Aorta (tissue), 5 donors: ENCODE measurements at places on chromosomes 6 and 20. TPM values are rescaled to one million over a fixed set of nuclear protein-coding genes. Genes with fewer than 3 reads are reported as not detected.

The PRICKLE4 gene
- total RNA-seq: 3.5 TPM

The HLA-DQA2 gene
- total RNA-seq: 18.5 TPM

DNA sequence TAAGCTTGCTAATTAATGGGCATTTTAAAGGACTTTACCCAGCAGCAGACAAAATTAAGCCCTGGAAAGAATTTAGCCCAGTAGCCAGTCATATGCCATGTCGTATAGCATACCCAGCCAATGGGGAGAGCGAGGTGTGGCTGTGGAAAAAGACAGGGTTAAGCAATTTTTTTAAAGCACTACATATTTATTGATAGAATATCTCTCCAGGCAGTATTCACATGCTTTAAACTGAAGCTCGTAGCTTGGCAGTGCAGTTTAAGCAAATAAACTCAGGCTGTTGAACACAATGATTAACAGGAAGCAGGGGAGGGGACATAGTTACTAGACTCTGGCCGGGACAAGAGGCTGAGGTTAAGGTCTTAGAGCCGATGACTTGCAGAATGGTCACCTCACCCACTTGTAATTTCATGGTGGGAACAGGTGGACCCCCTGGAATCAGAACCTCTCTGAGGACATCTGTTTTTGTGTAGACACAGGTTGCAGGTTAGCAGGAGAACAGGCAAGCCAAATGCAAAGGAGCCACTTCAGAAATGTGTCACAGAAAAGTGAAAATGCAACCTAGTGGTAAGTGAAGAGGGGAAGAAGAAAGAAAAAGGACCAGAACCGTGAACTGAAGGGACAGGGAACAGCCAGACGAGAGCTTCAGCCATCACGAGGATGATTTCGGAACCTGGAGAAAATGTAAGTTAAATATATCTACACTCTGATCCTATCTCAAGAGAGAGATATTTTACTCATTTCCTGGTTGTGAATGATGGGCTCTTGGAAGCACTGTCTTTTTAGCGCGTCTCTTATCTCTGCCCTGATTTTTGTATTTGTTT is 7.2 kb downstream of the GCNT2 start:
- no peak for DNase-seq

- DNase-seq: no peak
Measured at GRCh38 chr20:8427419-8428040, 295.5 kb downstream of the PLCB1 start.

DNA sequence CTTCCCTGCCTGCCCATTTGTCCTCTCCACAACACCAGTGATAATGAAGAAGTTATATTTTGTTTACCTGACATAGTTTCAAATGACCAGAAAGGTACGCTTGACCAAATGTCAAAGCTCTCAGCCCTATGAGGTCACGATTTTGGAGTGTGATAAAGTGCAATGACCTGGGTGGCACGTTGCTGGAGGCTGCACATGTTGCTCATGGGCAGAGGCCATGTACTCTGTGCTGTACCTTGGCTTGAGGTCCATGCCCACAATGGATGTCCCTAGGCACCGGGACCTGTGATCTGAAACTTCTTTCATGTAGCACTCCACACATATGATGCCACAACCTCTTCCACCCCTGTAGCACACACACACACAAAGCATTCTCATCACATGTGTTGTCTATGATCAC is 164.0 kb upstream of the HEY2 start:
- DNase-seq: no peak

GRCh38 chr6:161238500-161238899 is 35.4 kb downstream of the AGPAT4 start:
- no peak for DNase-seq

DNA sequence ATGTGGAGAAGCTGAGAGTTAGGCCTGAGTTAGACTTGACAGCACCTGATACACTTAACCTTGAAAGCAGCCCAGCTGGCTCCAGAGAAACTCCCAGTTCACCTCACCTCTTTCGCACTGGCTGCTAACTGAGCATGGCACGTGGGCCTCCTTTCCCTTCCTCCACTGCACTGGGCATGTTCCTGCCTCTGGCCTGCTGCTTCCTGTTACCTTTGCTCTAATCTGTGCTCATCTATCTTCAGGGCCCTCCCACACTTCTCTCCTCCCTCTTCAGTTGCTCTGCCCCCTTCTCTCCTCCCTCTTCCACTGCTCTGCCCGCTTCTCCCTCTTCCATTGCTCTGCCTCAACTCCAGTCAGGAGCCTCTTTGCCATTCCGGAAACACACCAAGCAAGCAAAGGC is 13.7 kb upstream of the UBE2V1 start:
- no peak for DNase-seq

- DNase-seq: peak; percentile 86
Measured at GRCh38 chr6:90098001-90098531, 198.6 kb downstream of the BACH2 start.

The SSTR4 gene
- not detected for total RNA-seq

The ULBP2 gene
- total RNA-seq: 0.66 TPM

DNA sequence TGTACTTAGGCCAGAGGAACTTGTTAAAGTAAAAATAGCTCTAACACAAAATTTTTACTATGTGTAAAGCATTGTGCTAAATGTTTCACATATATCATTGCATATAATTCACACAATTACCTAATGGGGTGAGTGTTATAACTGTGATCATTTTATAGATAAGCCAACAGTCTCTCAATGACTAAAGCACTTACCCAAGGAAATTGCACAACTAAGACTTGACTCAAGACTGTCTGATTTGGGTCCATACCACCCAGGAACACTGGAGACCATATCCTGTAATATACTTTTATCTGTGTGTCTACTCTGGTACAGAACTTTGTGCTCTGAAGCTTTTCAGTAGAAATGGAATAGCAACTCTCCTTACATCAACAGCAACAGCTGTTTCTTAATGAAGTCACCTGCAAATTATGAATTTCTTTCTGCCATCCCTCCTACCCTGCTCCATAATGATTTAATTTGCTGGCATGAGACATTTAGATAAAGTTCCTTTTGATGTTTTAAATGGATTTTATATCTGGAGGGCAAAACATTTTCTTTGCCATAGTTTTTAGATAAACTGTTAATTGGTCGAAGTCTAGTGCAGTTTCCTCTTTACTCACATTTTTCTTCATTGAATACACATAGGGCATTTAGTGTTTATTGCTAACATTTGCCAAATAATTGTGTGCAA is 47.5 kb downstream of the TSPYL4 start:
- DNase-seq: no peak

The LIN28B gene
- not detected for total RNA-seq

- no peak for DNase-seq
Measured at GRCh38 chr6:27250277-27251111, 3.0 kb downstream of the PRSS16 start.

The ZBTB46 gene
- 22.7 TPM for total RNA-seq

DNA sequence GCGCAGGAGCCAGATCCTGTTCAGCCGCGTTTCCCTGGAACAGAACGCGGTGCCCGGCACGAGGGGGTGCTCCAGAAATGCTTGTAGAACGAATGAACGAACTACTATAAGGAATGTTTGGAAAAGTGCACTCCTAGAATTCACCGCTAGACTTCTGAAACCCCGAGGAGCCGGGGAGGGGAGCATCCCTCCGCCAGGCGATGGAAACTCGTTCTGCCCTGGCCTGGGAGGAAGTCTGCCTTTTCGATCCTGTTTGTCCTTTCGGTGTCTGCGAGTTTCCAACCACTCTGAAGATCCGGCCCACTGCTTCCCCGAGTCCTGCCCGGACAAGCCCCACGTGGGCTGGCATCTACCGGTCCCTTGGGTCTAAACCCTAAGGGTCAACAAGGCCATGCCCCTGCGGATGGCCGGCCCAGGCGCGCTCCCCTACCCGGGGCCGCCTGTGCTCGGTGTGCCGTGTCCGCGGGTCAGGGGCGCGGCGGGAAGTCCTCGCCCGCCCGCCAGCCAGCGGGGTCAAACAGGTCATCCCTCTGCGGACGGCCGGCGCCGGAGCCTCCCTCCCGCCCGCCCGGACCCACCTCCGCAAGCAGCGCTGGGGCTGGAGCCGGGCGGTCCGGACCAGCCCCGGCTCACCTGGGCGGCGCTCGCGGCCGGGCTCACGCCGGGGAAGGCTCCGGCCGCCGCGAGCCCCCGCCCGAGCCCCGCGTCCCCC is 526 bp downstream of the SULF2 start:
- DNase-seq: peak; percentile 69

The PRKN gene
- total RNA-seq: 9.0 TPM

DNA sequence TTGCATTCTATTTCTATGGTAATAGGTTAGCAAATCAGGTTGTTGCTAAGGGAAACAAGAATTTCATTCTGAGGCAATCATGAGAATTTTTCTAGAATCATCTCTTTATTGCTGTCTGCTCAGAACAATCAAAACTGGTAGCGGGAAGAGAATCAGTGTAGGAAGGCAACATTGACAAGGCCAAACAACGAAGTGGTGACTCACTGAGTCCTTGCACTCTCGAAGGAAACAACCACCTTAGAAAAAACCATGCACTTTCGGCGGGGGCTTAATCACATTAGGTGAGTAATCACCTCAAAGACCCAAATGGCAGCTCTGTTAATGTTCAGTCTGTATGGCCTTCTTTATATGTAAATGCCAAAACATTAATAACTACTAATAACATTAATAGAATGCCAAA is 78.8 kb upstream of the MAP7 start:
- no peak for DNase-seq

DNA sequence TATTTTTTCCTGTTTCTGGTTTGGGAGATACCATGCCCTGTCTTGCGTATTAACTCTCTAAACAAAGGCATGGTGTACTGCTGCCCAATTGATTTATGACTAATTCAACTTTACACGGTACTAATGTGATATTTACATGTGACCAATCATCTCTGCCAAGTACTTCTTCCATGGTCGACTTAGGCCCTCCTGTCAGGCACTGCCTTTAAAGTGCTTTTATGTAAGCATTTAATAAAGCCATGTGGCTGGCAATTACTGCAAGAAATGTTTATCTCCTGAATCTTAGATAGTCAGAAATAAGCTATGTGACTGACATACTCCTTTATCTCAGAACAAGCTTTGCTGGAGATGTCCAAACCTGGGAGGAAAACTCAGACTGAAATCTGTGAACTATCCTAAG is 323.4 kb downstream of the BTBD3 start:
- no peak for DNase-seq

GRCh38 chr6:33815854-33816253 is 12.1 kb upstream of the MLN start:
- no peak for DNase-seq

DNA sequence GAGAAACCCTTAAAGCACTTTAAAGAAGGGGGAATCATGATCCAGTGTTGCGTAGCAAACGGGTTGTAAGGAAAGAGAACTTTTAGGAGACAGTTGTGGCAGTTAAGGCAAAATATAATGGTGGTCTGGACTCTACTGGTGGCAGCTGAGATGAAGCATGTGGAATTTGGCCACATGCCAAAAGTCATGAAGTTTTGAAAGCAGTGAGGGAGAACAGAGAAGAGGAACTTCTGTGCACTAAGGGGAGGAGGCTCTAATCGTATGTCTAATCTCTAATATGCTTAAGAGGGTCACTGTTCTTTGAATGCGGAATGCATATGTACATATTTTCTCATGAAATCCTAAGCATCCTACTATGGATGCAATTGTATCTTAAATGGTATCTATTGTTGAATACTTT is 91.5 kb downstream of the RIMS1 start:
- no peak for DNase-seq

- no peak for DNase-seq
Measured at GRCh38 chr6:52261229-52261628, 16.9 kb upstream of the IL17F start.

GRCh38 chr6:170244721-170245474 is 46.0 kb downstream of the DLL1 start:
- peak; percentile 29 for DNase-seq

DNA sequence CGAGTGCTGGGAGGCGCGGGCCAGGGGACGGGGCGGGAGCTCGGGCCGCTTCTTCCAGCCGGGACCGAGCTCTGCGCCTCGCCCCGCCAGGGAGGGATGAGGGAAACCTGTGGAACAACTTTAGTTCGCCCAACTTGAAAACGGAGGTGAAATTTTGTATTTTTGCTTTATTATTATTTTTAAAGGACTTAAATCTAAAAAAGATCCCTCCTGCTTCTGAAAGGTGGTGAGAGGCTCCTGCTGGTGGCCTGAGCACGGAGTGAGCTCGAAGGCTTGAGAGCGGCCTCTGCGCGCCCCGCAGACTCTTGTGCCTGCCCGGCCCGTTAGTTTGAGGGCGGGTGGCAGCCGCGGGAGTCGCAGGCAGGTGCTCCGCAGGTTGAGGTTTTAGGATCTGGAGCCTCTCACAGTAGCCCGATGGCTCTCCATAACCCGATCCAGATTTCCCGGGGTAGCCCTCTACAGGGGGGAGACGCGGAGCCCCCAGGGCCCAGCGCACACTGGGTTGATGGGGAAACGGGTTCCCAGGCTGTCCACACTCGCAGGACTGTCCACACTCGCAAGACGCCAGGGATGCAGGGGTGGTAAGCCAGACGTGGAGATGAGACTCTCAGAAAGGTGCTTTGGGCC is 46.2 kb upstream of the SUPT3H start:
- peak; percentile 62 for DNase-seq

The ETV7 gene
- 2.2 TPM for total RNA-seq

- no peak for DNase-seq
Measured at GRCh38 chr6:22095836-22096235, 201.0 kb downstream of the PRL start.

The CST5 gene
- total RNA-seq: not detected

DNA sequence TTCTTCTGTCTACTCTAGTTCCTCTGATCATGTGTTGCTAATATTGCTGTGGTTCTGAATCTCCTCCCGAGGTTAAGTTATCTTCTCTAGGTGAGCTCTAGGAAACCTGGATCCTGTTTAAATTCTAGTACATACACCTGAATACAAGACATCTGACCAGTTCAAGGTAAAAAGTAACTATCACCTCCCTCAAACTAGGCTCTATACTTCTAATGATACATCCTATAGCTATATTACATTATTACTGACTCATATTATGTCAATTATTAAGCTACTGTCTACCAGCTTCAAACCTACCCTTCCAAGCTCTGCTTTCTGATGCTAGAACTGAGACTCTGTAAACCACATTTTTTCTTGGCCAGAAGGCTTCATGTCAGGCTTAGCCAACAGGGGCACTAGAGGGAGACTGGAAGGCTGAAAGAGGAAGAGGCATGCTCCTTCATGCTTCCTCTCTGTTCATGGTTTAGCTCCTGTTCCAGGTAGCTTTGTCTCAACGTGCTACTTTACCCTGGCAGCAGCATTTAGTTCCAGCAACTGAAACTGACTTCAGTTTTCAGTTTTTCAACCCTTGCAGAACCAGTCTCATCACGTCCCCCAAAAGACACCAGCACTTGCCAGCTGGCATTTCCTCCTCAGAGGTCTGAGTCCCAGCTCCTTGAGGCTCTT is 148.4 kb upstream of the TOP1 start:
- DNase-seq: no peak
